Pancreas (tissue), 10 donors: ENCODE measurements at places on chromosomes 2 and 18. TPM values are rescaled to one million over a fixed set of nuclear protein-coding genes. Genes with fewer than 3 reads are reported as not detected.

PER2 gene
- 9.7 TPM for total RNA-seq

PAX3 gene
- not detected for total RNA-seq

TMEM247 gene
- not detected for total RNA-seq

TRABD2A gene
- total RNA-seq = 0.59 TPM

AQP12B gene
- 212 TPM for total RNA-seq

C2orf78 gene
- not detected for total RNA-seq

SEMA4C gene
- 6.8 TPM for total RNA-seq

PLGLB1 gene
- total RNA-seq = 0.38 TPM

DOK6 gene
- total RNA-seq = 0.63 TPM

VWC2L gene
- 0.09 TPM for total RNA-seq

EDAR gene
- total RNA-seq = 0.12 TPM

IL37 gene
- not detected for total RNA-seq

CFC1 gene
- 64.6 TPM for total RNA-seq

HOXD4 gene
- total RNA-seq = 0.23 TPM

CNGA3 gene
- 0.16 TPM for total RNA-seq

ABCG5 gene
- total RNA-seq = not detected

LYG2 gene
- total RNA-seq = not detected

LAMA3 gene
- total RNA-seq = 6.7 TPM

SPAST gene
- total RNA-seq = 10.4 TPM

STAT4 gene
- total RNA-seq = 1.3 TPM

FRZB gene
- 0.69 TPM for total RNA-seq

KCNJ3 gene
- 0.66 TPM for total RNA-seq
